NCI-H146 (cell line): ENCODE measurements at places on chromosomes 3 and 15.

- DNase-seq = no peak
These were observed 18.8 kb downstream of the B4GALT4 start for GRCh38 chr3:119221779-119222320.

DNA sequence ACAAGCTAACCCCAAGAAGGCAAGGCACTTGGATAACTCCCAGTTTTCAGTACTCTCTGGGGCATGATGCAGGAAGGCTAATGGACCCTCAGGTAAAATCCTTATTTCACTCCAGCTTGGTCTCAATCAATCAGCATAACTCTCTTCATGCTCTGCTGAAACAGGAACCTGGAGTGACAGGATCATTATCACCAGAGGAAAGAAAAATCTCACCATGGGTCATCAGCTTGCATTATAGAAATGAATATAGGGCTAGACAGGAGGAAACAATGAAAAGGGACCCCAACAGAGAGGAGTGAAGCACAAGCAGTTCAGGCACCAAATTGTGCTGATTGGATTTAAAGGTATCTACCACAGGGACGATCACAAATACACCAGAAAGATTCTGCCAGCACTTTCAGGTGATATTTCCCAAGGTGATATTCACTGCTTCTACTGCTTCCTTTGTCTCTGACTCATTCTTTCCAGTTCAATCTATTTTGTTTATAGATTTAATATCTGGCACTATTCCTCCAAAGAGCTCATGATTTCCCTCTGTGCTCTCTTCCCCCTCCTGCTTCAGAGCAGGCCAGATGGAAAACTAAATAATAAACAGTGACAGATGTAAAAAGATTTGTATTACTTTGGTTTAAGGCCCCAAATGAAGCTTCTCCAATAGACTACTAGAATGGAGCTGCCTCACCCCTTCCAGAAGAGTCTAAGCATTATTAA lies 22.9 kb upstream of the THUMPD3 start:
- DNase-seq = peak; percentile 12

GRCh38 chr3:122912772-122913538 lies 114.6 kb downstream of the SEMA5B start:
- no peak for DNase-seq

GRCh38 chr15:70375586-70375985 lies 277.9 kb upstream of the TLE3 start:
- DNase-seq = no peak

GRCh38 chr3:129310111-129311011 lies 31.7 kb downstream of the HMCES start:
- peak; percentile 22 for DNase-seq

- no peak for DNase-seq
These were observed 152.7 kb downstream of the CHSY1 start for GRCh38 chr15:101099183-101099582.
